ENCODE measurements at places on chromosomes 6 and 20. TPM values are rescaled to one million over a fixed set of nuclear protein-coding genes. Genes with fewer than 3 reads are reported as not detected.

The CCR6 gene
- 0.70 TPM for polyA plus RNA-seq

The C6orf15 gene
- not detected for polyA plus RNA-seq

The ZBTB46 gene
- 2.0 TPM for polyA plus RNA-seq

The TCP11 gene
- polyA plus RNA-seq, result not detected

The KIAA1755 gene
- polyA plus RNA-seq, result 1.6 TPM

The FOXQ1 gene
- polyA plus RNA-seq, result 25.9 TPM

The TRIM40 gene
- 0.34 TPM for polyA plus RNA-seq

The MGME1 gene
- polyA plus RNA-seq, result 18.3 TPM

The OR12D3 gene
- polyA plus RNA-seq, result not detected

The TEAD3 gene
- 35.9 TPM for polyA plus RNA-seq

The ANKRD66 gene
- not detected for polyA plus RNA-seq

The TREM1 gene
- polyA plus RNA-seq, result 2.8 TPM

The SYCP2 gene
- 1.2 TPM for polyA plus RNA-seq

The GPX6 gene
- not detected for polyA plus RNA-seq

The BACH2 gene
- polyA plus RNA-seq, result 3.5 TPM

The FAM209B gene
- polyA plus RNA-seq, result 0.26 TPM

The HCRTR2 gene
- 0.35 TPM for polyA plus RNA-seq

The SAPCD1 gene
- polyA plus RNA-seq, result 2.0 TPM

The TULP1 gene
- 0.39 TPM for polyA plus RNA-seq

The NKX2-2 gene
- polyA plus RNA-seq, result not detected

The BCAS1 gene
- polyA plus RNA-seq, result 5.1 TPM

The SIRPD gene
- polyA plus RNA-seq, result not detected

The FABP7 gene
- polyA plus RNA-seq, result not detected

The GTSF1L gene
- not detected for polyA plus RNA-seq

The CST2 gene
- polyA plus RNA-seq, result not detected

The HDGFL1 gene
- polyA plus RNA-seq, result not detected

The ZNF292 gene
- polyA plus RNA-seq, result 31.4 TPM

The DEFB128 gene
- not detected for polyA plus RNA-seq

The THBS2 gene
- polyA plus RNA-seq, result 3.9 TPM

The EYA4 gene
- polyA plus RNA-seq, result 0.33 TPM

The MAP1LC3A gene
- 77.1 TPM for polyA plus RNA-seq

The ZC2HC1B gene
- polyA plus RNA-seq, result not detected

The KHDRBS2 gene
- polyA plus RNA-seq, result 5.9 TPM

The SLC22A23 gene
- 13.1 TPM for polyA plus RNA-seq

The KCNG1 gene
- 45.8 TPM for polyA plus RNA-seq

The RPP21 gene
- 80.8 TPM for polyA plus RNA-seq

The SLC35F1 gene
- 0.11 TPM for polyA plus RNA-seq

The RSPH9 gene
- 2.8 TPM for polyA plus RNA-seq

The PTCHD4 gene
- polyA plus RNA-seq, result 1.3 TPM

The SIRPG gene
- polyA plus RNA-seq, result not detected
